HT1080 (cell line): ENCODE measurements at places on chromosomes 4 and X. TPM values are rescaled to one million over a fixed set of nuclear protein-coding genes. Genes with fewer than 3 reads are reported as not detected.

DNA sequence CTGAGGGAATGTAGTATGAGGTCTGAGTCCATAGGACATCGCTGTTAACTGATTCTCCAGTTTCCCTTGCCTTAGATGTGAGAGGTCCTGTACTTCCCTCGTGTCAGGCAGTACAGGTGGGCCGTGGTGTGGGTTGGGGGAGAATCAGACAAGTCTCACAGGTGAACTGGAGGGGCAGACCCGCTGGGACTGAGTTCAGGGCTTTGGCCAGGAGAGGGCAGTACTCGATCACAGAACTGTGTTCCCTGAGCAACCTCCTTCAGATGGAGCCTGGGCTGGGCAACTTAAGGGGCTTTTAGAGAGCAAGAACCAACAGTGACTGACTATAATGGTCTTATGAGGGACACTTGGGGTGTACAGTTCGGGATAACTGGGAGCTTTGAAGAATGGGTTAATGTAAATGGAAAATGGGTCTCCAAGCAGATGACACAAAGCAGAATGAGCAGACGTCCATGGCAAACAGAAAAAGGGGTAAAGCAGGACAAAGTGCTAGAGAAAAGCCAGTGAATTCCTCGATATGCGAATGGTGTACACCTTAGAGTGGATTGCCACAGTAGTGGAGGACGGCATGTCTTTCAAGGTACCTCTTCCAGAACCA is 83.6 kb downstream of the CCNG2 start:
- peak; percentile 39 for DNase-seq

GRCh38 chr4:18508786-18509185 is 487.2 kb upstream of the LCORL start:
- no peak for DNase-seq

GRCh38 chr4:47824840-47825239 is 13.0 kb downstream of the CORIN start:
- no peak for DNase-seq

Gene CLTRN
- total RNA-seq = not detected in 2 replicates

Gene SPATA4
- not detected in 2 replicates for total RNA-seq

Gene PLP1
- 0.30 and 0.37 TPM in 2 replicates for total RNA-seq

Gene NFXL1
- 9.1 and 12.7 TPM in 2 replicates for total RNA-seq

- DNase-seq = peak; percentile 52
Observed at GRCh38 chr4:122764821-122765215, 32.3 kb downstream of the BBS12 start.

GRCh38 chrX:1598021-1598875 is 6.8 kb downstream of the AKAP17A start:
- DNase-seq = no peak

GRCh38 chr4:26212528-26212927 is 108.3 kb upstream of the RBPJ start:
- DNase-seq = no peak

- DNase-seq = no peak
Observed at GRCh38 chr4:163590619-163591264, 96.3 kb downstream of the TMA16 start.

Gene RNF212
- not detected in 2 replicates for total RNA-seq

DNA sequence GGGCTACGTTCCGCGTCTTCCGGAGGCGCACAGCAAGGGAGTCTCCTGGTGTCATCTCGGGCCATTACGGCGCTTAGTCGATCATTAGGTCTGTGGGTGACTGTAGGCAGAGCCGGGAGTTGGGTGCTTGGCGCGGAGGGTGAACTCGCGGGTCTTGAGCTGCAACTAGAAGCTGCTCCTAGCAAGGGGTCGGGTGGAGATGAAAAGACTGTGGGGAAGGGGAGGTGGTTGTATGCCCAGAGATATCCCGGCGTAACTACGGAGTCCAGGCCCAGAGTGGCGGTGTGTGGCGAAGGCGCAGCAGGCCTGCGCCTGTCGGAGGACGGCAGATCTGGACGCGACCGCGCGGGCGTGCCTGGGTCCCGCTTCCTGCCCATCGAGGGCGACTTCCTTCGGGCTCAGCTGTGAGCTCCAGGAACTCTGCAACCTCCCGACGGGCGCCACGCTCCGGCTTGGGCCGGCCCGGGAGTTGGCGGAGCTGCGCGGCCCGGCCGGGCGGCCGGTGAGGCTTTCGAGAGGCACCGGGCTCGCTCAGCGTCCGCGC is 2.7 kb upstream of the NKX3-2 start:
- DNase-seq = no peak

- peak; percentile 1 for DNase-seq
Observed at GRCh38 chr4:23882976-23883531, 6.8 kb downstream of the PPARGC1A start.

DNA sequence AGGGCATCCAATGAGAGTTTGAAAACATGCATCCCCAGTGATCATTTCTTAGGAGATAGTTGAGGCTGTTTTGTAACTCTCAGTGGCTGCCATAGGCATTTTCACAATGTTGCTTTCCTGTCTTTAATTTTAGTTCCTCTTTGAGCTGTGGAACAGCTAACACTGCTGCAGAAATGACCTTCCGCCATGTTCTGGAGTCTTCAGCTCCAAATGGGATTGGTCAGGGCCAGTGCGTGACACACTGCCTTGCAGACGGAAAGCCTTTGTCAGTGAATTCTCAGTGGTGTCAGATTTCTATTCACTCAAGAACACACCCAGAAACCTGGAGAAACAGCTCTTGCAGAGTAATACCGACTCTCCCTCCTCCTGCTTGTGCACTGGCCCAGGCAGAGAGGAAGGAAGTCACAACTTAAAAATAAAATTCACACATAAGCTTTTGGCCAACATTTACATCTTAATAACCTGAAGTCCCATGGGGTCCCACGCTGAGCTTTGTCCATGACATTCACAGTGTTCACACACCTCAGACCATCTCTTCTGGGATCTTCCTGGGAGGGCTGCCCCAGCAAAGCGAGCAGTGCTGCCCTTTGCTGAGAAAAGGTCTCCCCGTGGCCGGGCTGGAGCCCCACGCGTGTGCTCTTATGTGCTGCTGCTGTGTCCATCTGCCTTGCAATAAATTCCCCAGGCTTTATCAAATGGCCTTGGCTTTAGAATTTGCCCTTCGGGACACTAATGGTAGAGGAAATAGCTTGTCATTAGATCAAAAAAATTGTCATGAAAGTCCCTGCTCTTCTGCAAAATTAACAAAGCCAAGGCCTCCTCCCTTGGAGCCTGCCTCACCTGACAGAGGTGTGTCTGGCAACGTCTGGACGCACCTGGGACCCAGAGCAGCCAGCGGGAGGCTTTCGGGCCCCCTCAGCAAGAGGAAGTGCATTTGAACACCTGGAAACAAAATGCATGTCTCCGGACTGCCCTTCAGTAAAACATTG is 126.8 kb downstream of the IRF2 start:
- DNase-seq = peak; percentile 43

- peak; percentile 70 for DNase-seq
Observed at GRCh38 chr4:73815145-73815544, 21.3 kb upstream of the CXCL6 start.

- no peak for DNase-seq
Observed at GRCh38 chrX:40694802-40695201, 40.5 kb downstream of the MED14 start.

DNA sequence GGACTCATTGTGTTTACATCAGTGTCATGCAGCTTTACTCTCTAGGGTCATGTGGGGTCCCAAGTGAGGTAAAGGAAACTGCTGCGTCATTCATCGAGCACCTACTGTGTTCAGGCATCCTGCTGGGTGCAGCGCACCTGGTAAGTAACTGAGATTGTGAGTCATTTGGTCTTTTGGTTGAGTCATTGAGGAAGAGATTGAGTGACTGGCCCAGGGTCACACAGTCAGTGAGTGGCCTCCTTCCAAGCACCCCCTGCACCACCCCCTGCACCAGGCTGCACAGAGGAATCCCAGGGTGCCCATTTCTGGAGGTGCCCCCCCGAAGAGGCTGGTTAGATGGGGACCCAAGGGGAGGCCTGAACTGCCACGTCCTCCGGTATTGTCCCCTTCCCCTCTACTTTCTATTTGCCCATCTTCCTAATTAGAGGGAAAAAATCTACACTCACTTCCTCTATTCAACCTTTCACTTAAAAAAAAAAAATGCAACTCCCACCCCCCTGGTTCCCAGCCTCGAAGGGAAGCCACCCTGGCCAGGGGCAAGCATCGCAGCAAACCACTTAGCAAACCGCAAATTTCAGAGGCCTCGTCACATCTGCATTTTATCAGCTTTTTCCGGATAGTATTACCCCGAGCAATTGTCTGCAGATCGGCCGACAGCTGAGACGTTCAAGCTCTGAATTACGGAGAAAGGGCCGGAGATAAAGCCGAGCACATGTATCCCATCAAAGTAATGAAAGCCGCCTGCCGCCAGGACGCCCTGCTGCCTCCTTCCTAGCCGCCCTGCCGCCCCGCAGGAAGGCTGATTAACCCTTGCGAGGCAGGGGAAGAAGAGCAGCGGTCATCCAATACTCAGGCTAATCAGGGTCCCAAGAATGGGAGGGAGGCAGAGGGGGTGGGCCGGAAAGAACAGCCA is 96.3 kb upstream of the MSX1 start:
- peak; percentile 98 for DNase-seq

DNA sequence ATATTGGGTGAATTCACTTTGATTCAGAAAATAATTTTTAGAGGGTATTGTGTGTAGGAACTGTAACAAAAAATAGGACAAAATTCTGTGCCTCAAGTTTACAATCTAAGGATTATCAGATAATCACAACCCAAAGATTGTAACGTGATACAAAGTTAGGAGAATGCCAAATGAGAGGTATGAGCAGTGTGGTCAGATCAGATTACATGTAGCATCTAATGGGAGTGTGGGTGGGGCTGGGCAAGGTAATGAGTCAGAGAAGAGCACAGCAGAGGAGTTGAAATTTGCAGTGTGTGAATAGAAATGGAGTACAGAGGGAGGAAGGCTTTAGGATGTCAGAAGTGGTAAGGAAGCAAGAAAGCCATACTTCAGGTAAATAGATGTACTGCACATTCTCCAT is 103.4 kb upstream of the TEX13A start:
- peak; percentile 68 for DNase-seq

- DNase-seq = no peak
Observed at GRCh38 chrX:2507904-2508627, 7.3 kb upstream of the DHRSX start.

DNA sequence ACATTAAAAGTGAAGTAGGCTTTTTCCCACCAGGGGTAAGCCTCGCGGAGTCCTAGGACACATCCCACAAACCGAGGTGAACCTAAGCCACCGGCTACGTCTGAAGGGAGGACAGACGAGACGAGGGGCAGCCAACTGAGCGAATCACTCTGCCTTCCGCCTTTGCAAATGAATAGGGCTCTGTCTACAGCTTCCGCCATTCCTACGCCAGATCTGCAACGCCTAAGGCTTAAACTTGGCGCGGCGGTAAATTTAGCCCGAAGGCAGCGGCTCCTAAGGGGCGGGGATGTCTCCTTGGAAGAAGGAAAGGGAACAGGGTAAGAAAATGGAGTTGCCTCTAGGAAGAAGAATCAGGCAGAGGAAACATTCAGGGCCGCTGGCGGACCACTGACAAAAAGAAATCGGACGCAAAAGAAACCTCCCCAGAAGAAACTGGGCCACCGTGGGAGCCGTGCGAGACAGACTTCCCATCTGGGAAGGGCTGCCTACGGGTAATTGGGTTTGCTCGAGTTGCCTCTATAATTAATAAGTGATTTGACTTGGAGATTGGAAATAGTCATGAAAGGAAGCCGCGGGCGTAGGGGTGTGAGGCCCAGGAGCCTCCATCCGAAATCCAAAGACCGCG is 90.5 kb downstream of the BCOR start:
- no peak for DNase-seq

GRCh38 chrX:150698981-150699380 is 5.8 kb downstream of the MTMR1 start:
- no peak for DNase-seq

GRCh38 chr4:68734095-68734494 is 63.6 kb upstream of the UGT2B15 start:
- no peak for DNase-seq

- DNase-seq = peak; percentile 45
Observed at GRCh38 chr4:16588651-16589050, 309.8 kb downstream of the LDB2 start.

DNA sequence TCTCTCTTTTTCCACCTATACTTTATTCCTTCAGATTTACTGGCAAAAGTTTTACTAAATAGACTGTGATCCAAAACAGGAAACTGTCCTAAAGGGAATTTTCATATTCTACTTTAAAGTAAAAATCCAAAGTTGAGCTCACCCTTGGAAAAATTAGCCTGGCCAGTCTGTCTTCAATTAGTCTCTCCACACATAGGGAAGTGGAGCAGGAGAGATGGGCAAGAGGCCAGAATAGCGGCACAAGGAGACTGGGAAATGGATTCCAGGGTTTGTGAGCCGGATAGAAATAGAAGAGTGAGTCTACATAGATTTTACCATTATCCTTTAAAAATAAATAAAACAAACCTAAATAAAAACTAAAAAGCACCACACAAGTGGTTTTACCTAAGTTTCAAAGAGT is 16.2 kb upstream of the FRMD7 start:
- DNase-seq = no peak

DNA sequence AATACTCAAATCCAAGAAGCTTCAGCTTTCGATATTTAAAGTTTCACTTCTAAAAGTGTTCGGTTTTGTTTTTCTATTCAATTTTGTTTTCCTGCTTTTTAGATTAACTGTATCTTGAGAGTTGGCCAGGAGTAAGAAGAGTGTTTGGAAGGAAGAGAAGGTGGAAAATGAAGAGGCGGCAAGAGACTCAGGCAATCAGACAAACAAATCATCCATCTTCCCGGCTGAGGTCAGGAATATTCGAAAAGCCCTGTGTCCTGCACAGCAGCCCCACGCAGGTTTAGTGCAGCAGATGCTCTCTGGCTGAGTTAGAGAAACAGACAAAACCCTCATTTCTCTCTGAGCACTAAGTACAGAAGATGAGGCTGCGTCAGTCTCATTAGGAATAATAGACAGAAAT is 330.3 kb upstream of the NOCT start:
- DNase-seq = no peak

Gene CCKAR
- total RNA-seq = not detected in 2 replicates
